Activated T-cell treated with anti-CD3 and anti-CD28 coated beads for 24 hours (primary cell): ENCODE measurements at places on chromosomes 12 and 14.

GRCh38 chr14:74549588-74549987, 56.0 kb downstream of the ISCA2 start:
- DNase-seq = no peak

DNA sequence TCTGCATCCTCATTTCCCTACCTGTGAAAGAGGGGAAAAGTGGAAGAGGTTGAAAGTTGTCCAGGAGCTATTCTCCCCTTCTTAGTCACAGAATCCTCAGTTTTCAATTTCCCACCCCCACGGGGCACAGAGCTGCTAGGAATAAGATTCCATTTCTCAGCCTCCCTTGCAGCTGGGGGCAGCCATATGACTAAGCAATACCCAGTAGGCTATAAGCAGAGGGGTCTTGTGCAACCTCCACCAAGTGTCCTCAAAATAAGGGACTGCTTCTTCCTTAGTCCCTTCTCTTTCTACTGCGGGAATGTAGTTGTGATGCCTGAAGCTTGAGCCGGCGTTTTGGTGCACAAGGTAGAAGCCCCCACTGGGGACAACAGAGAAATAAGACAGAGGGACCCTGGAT, 40.9 kb downstream of the VWF start:
- DNase-seq = no peak

- no peak for DNase-seq
These were observed 256.3 kb downstream of the TMTC2 start for GRCh38 chr12:82942991-82943401.

GRCh38 chr14:90788031-90788430, 28.2 kb downstream of the TTC7B start:
- DNase-seq = no peak

DNA sequence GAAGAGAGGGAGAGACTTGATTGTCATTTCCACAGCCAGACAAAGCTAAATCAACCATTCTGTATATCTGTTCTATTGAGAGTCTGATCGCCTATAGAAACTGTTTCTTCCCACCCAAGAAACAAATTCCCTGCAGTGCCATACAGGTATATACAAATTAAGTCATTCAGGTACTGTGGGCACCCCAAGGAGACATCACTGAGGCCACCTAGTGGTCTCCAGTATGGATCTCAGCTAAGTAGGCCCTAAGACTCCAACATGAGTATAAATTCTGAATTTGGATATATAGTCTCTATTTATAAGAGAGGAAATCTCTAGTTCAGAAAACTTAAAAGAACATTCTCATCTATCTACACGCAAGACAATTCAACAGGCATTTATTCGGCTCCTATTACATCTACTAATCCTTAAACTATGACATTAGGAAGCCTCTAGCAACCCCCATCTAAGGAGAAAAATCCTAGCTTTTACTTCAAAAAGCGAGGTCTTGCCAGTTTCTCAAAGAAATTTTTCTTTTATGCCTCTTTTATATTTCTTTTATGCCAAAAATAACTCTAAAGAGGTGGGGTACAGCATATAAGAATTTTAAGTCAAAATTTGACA, 62.6 kb downstream of the DCAF5 start:
- DNase-seq = peak; percentile 11
